ENCODE measurements at places on chromosomes 6 and 20.

- H3K4me1 ChIP-seq, result no peaks in the 10 kb centered on the region
- H3K27ac ChIP-seq, result no peak overlapping the region
- no peaks in the 10 kb centered on the region for H3K36me3 ChIP-seq
- peaks cover 37% of the 10 kb centered on the region for H3K27me3 ChIP-seq
These were observed 19.7 kb downstream of the SLC17A9 start for GRCh38 chr20:62971950-62972844.

DNA sequence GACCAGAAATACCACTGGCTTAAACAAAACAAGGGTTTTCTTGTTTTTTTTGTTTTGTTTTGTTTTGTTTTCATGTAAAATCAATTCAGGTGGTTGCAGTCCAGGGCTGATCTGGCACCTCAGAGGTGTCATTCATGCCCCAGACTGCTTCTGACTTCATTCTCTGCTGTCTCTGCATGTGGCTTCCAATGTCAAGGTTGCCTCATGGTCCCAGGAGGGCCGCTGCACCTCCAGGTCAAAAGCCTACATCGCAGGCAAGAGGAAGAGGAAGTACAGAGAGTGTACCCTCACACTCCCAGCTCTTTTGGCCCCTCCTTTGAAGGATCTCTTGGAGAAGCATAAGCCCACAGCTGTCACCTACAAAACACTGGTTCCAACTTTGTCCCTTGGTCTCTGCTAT is 1.4 kb upstream of the BTN3A1 start:
- H3K4me1 ChIP-seq, result peaks cover 8% of the 10 kb centered on the region
- H3K36me3 ChIP-seq, result no peaks in the 10 kb centered on the region
- no peak overlapping the region for H3K27ac ChIP-seq
- H3K4me3 ChIP-seq, result no peak overlapping the region
- no peak for DNase-seq

- H3K4me3 ChIP-seq, result no peak overlapping the region
- H3K4me1 ChIP-seq, result no peaks in the 10 kb centered on the region
- H3K36me3 ChIP-seq, result peaks cover 26% of the 10 kb centered on the region
These were observed 42.3 kb downstream of the CHMP4B start for GRCh38 chr20:33853507-33853813.

DNA sequence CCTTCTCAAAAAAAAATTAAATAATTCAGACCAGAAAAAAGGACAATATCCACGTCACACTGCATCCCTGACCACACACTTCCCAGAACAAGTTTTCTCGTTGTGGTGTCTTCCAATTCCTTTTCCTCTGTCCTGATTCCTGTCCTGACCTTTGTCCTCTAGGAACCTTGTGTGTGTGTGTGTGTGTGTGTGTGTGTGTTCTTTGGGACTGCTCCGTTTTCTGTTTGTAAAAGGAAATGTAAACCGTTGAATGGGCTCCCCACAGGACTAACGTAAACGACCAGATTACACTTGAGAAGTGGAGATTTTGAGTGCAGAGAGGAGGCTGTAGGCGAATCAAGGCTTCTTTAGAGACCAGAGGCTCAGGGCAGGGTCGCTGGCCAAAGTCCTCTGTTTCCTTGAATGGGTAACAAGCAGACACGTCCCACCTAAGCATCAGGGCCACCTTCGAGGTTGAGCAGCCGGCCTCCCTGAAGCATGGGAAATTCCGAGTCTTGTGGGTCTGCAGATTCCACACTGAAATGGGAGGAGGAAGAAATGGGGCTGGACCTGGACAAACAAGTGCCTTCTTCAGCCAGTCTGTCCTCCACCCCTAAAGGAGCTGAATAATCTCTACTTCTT is 7.3 kb downstream of the ZBTB46 start:
- H3K27me3 ChIP-seq, result peaks cover 3% of the 10 kb centered on the region
- H3K27ac ChIP-seq, result no peak overlapping the region
- no peaks in the 10 kb centered on the region for H3K36me3 ChIP-seq

GRCh38 chr6:5401845-5402738 is 140.8 kb downstream of the FARS2 start:
- no peak for DNase-seq
- H3K4me1 ChIP-seq, result no peaks in the 10 kb centered on the region
- no peaks in the 10 kb centered on the region for H3K27me3 ChIP-seq
- H3K27ac ChIP-seq, result no peak overlapping the region

- no peak overlapping the region for H3K27ac ChIP-seq
- no peaks in the 10 kb centered on the region for H3K27me3 ChIP-seq
- no peak overlapping the region for H3K4me3 ChIP-seq
- H3K36me3 ChIP-seq, result no peaks in the 10 kb centered on the region
These were observed 109.0 kb downstream of the UNC5CL start for GRCh38 chr6:40930045-40930444.

DNA sequence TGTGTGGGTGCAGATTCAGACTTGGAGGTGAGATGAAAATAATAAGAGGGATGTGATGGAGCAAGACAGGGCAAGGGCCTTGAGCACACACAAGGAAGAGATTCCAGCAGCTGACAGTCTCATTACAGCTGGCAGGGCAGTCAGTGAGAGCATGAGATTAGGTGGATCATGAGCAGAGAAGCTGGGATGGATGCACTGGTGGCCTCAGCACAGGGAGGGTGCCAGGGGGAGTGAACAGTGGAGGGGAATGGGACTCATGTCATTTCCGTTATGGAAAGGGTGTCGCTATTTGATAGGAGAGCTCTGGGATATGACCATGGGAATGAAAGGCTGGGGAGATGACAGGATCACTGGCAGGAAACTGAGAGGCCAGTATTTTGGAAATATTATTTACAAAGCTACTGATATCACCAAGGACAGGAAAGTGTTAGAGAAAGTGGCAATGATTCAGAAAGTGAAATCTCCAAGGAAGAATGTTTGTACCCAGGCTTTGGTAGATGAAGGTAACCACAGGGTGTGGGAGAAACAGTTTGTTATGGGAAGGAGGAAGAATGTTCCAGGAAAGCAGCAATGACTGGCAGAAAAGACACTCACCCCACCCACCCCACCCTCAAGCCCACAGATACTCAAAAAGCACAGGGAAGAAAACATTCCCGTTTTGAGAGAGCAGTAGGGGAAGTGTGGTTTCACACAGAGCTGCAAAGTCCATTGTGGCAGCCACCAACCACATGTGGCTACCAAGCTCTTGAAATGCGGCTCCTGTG is 214.7 kb upstream of the PROKR2 start:
- H3K36me3 ChIP-seq, result no peaks in the 10 kb centered on the region
- no peaks in the 10 kb centered on the region for H3K27me3 ChIP-seq
- H3K27ac ChIP-seq, result peak overlapping the region; percentile 66

GRCh38 chr20:17419479-17420041 is 111.6 kb downstream of the BFSP1 start:
- no peaks in the 10 kb centered on the region for H3K27me3 ChIP-seq
- no peak overlapping the region for H3K4me3 ChIP-seq
- no peaks in the 10 kb centered on the region for H3K4me1 ChIP-seq
- no peaks in the 10 kb centered on the region for H3K36me3 ChIP-seq
- no peak for DNase-seq
- H3K27ac ChIP-seq, result no peak overlapping the region

- DNase-seq, result no peak
- no peaks in the 10 kb centered on the region for H3K36me3 ChIP-seq
- peaks cover 9% of the 10 kb centered on the region for H3K4me1 ChIP-seq
These were observed 36.0 kb downstream of the YTHDF1 start for GRCh38 chr20:63179687-63180568.

- H3K36me3 ChIP-seq, result peaks cover 5% of the 10 kb centered on the region
- H3K4me1 ChIP-seq, result no peaks in the 10 kb centered on the region
- DNase-seq, result no peak
- H3K27ac ChIP-seq, result no peak overlapping the region
These were observed 47.2 kb upstream of the IPCEF1 start for GRCh38 chr6:154403788-154404187.

- no peak for DNase-seq
- no peaks in the 10 kb centered on the region for H3K36me3 ChIP-seq
- H3K4me3 ChIP-seq, result no peak overlapping the region
- no peaks in the 10 kb centered on the region for H3K27me3 ChIP-seq
- H3K27ac ChIP-seq, result peak overlapping the region; percentile 67
These were observed 234.5 kb upstream of the ZNF217 start for GRCh38 chr20:53828088-53828681.

GRCh38 chr6:107179004-107179403 is 63.7 kb upstream of the BEND3 start:
- no peaks in the 10 kb centered on the region for H3K27me3 ChIP-seq
- no peak overlapping the region for H3K27ac ChIP-seq
- H3K36me3 ChIP-seq, result no peaks in the 10 kb centered on the region

DNA sequence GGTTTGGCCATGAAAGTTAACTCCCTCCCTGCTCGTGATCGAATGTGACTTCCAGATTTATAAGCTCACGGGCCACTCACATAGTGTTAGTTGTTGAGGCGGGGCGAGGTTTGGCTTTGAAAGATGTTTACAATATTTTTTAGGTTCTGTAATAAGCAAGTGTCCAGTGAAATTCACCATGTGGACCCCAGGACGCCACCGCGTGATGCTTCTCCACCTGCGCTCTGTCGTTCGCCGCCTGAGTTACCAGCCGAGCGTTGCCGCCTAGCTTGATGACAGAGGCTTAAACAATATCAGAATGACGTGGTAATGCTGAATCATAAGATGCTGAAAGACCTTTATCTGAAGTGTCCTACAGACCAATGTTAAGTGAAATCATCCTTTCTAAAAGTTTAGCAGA is 241.0 kb downstream of the MYLK4 start:
- H3K4me1 ChIP-seq, result no peaks in the 10 kb centered on the region
- peaks cover 4% of the 10 kb centered on the region for H3K27me3 ChIP-seq
- no peaks in the 10 kb centered on the region for H3K36me3 ChIP-seq
- no peak overlapping the region for H3K27ac ChIP-seq

DNA sequence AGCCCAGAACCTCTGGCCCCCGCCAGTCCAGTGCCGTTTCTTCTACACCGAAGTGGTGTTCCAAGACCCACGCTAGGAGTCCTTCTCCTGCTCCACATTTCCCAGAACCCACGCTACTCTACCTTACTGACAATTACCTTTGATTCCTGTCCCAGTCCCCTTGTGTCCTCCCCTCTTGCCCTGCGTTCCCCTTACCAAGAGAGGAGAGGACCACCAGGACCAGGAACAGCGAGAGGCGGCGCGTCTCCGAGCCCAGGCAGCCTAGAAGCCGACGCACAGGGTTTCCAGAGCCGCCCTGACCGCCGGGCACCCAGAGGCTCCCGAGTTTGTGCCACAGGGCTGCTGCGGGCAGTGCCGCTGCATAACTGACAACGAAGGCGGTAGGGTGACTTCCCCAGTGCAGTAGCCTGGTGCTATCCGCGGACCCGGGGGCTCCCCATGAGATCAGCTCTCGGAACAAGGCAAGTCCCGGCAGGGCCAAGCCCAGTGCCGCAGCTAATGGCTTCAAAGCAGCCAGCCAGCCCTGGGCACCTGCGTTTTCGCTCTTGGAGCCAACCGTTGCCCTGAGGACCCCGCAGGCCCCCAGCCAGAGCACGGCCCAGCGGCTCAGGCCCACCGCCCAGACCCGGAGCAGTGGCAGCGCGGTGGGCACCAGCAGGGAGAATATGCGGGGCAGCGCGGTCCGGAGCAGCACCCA is 512 bp downstream of the TAP1 start:
- H3K36me3 ChIP-seq, result peaks cover 17% of the 10 kb centered on the region
- peaks cover 10% of the 10 kb centered on the region for H3K4me1 ChIP-seq
- H3K4me3 ChIP-seq, result peak overlapping the region; percentile 97
- peak overlapping the region; percentile 100 for H3K27ac ChIP-seq
- H3K27me3 ChIP-seq, result no peaks in the 10 kb centered on the region
- DNase-seq, result peak; percentile 45

DNA sequence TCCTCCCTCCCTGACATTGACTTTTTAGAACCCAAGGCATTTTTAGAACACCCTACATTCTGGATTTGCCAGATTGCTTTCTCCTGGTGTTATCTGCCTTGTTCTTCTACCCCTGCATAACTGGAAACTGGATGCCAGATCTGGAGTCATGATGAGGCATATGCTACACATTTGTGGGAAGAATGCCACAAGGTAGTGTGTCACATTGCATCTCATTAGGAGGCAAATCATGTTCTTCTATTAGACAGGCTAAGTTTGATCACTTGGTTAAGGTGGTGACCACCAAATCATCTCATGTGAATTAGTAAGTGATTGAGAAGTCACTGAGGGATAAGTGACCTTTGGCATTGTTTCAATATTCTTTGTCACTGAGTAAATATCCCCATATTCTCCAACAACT is 12.9 kb upstream of the NKX2-2 start:
- H3K27ac ChIP-seq, result no peak overlapping the region
- peaks cover 20% of the 10 kb centered on the region for H3K27me3 ChIP-seq
- H3K4me3 ChIP-seq, result no peak overlapping the region
- no peak for DNase-seq

GRCh38 chr6:119040229-119040628 is 38.2 kb downstream of the FAM184A start:
- no peaks in the 10 kb centered on the region for H3K36me3 ChIP-seq
- H3K4me1 ChIP-seq, result no peaks in the 10 kb centered on the region
- no peaks in the 10 kb centered on the region for H3K27me3 ChIP-seq
- H3K27ac ChIP-seq, result no peak overlapping the region
- no peak for DNase-seq

DNA sequence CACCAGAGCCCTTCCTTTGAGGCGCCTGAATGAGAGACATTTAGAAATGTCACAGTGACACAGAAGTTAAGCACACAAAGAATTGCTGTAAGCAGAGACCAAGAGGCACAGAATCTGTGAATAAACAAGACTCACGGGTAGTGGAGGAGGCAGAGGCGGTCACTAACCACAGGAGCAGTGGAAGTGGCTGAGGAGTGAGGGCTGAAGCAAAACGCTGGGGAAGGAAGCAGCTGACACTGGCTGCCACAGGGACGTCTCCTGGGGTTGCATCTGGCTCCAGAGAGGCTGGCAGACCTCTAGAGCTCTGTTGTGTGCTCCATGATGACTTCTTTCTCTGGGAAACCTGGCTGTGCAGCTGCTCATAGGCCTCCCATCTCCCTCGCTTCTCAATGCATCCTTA is 65.0 kb upstream of the SLC2A12 start:
- no peak for DNase-seq
- no peaks in the 10 kb centered on the region for H3K27me3 ChIP-seq
- no peaks in the 10 kb centered on the region for H3K36me3 ChIP-seq
- no peaks in the 10 kb centered on the region for H3K4me1 ChIP-seq
- no peak overlapping the region for H3K4me3 ChIP-seq

DNA sequence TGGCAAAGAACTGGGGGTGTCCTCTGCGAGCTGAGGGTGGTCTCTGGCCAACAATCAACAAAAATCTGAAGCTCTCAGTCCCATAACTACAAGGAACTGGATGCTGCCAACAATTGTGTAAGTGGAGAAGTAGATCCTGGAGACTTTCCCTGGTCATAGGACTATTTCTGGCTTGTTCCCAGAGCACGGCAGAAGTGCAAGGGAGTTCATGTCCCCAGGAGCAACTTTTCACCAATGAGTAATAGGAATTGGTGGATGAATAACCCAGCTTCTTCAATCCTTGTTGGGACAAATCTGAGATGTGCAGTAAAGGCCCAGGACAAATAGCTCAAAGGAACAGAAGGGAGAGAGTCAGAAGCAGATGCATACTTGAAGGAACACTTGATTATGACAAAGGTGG is 95.5 kb downstream of the QRSL1 start:
- no peaks in the 10 kb centered on the region for H3K36me3 ChIP-seq
- H3K27me3 ChIP-seq, result no peaks in the 10 kb centered on the region
- no peak for DNase-seq
- no peak overlapping the region for H3K4me3 ChIP-seq

- no peaks in the 10 kb centered on the region for H3K4me1 ChIP-seq
- H3K36me3 ChIP-seq, result no peaks in the 10 kb centered on the region
- H3K27me3 ChIP-seq, result no peaks in the 10 kb centered on the region
- H3K27ac ChIP-seq, result no peak overlapping the region
- no peak overlapping the region for H3K4me3 ChIP-seq
- no peak for DNase-seq
These were observed 108.6 kb downstream of the MAP3K7 start for GRCh38 chr6:90478278-90478677.
